ENCODE measurements at places on chromosomes 7 and 10.

- no peak for DNase-seq
Observed at GRCh38 chr7:22668971-22669401, 58.0 kb upstream of the IL6 start.

GRCh38 chr10:115947104-115947503 is 325.9 kb downstream of the GFRA1 start:
- DNase-seq = peak; percentile 58

GRCh38 chr7:126570845-126571244 is 681.9 kb downstream of the GRM8 start:
- DNase-seq = peak; percentile 2

DNA sequence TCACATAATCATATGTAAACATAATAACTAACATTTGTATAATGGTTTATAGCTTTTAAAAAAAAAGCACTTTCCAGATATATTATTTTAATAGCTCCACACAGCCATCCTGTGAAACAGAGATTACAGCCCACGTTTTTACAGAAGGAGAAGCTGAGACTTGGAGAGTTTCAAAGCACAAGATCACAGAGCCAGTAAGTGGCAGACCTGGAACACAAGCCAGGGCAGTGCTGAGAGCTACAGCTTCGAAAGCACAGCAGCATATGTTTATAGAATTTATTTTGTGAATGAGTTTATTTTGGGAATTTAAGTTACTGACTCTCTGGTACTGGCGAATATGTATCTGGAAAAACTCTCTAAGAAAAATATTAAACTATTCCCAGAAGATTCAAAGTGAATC is 149.4 kb downstream of the HDAC9 start:
- no peak for DNase-seq

DNA sequence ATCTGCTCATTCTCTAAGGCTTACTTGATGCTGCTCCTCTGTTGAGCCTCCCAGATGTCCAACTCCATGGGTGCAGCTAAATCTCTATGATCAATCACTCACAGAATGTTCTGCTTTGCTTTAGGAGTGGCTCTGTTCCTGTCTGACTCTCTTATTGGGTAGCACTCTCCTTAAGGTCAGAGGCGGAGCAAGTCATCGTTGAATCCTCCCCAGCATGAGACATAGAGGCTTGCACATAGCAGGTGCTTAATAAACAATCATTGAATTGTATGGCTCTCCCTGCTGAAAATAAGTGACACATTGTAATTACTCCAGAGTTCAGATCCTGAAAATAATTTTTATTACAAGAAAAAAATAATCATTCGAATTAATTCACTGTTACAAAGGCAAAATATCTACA is 69.7 kb downstream of the NPS start:
- no peak for DNase-seq

Measured in choroid plexus epithelial cell (primary cell).